ENCODE measurements at places on chromosomes 1 and 21.

GRCh38 chr1:157781048-157781447, 4.1 kb upstream of the FCRL2 start:
- no peak for DNase-seq

GRCh38 chr1:159851407-159851806, 11.1 kb downstream of the VSIG8 start:
- DNase-seq: no peak

GRCh38 chr21:37896788-37897187, 19.5 kb downstream of the KCNJ6 start:
- DNase-seq: no peak

- DNase-seq: no peak
These were observed 413.7 kb downstream of the DISC1 start for GRCh38 chr1:232040260-232040659.

DNA sequence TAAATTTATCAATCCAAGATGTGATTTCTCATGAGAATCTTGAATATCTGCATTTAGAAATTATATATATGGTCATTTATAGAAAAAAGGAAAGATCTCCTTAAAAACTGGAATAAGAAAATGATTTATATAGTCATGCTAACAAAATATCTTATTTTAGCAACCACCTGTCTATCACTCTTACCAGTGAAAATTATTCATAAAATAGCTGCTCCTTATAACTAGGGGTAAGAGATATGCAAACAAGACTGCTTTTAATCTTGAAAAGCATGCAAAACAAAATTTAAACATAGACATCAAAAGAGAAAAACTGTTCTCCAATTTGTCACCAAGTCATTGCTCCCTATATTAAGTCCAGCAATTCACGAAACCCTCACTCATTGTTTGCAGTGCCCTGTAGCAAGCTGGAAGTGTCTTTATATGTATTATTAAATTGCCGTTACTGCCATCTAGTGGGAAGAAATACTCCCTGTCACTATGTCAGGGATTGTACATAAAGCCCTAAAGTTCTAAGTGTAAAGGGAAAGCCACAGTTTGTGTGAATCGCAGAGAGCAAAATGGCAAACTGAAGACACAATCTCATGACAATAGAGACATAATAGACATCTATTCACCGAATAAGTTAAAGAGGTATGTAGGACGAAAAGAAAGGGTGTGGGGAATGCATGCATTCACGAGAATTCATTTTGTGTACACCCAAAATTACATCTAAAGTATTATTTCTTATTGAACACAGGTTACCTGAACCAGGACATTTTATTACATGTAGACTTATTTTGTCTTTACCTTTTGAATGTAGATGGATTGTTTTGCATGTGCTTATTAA, 600.5 kb downstream of the USP25 start:
- no peak for DNase-seq

GRCh38 chr1:15218287-15219279, 28.4 kb upstream of the FHAD1 start:
- DNase-seq: no peak

DNA sequence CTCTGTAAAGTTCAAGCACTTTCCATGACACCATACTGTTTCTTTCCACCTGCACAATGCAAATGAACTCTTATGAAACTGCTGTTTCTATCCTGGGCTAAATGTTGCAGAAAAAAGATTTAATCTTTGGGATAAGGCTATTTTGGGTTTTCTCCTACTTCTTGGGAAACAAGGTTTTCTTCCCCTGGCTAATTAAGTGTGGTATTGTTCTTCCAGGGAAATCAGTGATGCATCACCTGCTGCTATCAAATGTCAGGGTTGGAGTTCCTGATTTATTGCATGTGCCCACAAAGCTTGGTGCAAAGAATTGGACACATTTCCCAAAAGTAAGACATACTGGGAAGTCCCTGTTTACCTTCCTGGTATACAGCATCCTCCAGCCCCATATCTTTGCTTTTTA, 6.0 kb upstream of the RGS4 start:
- no peak for DNase-seq

- DNase-seq: no peak
These were observed 68.9 kb downstream of the SNRPE start for GRCh38 chr1:203930342-203930741.

All from gastrocnemius medialis (tissue), 4 donors.